ENCODE measurements at places on chromosomes 7 and 10.

DNA sequence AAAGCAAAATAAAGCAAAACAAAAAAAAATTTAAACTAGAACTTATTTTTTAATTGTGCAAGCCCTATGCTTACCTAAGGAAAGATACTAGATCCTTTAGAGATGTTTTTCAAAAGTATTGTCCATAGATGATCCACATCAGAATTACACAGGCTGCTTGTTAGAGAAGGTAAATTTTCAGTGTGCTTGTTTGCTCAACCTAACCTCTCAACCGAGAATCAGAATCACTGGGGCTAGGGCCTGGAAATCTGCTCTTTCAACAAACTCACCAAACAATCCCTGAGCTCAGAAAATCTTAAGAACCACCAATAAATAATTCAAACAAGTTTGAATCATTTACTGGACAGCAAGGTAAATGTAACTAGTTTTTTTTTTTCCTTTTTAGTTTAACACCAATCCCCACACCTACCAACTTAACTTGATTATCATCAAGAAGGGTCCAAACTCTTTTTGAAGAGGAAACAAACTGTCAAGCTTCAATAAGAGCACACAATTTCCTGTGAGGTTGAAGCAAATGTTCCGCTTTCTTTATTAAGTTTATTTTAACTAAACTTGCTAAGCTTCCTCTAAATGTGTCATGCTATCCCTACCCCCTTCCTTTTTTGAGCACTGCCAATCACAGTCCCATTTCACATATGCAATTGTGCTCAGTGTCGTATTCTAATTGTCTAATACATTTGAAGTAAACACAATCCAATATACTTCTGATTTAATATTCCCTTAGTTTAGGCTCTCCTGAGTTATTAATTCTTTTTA lies 7.4 kb upstream of the TSPAN33 start:
- no peak for DNase-seq

DNA sequence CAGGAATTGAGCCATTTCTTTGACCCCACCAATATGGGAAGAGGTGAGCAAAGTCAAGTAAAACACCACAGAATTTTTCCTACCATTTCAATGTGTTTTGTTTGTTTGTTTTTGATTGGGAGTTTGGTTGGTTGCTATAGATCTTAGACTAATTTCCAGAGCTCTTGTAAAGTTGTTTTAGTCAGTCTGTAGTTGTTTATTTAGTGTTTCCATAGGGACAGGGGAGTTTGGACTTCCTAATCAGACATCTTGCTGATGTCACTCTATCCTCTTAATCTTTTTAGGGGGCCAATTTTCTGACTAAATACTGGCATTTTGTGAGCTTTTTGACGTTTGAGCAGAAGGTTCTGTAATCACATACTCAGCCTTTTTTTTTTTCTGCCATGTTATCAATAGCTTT lies 266.9 kb downstream of the ABCA13 start:
- no peak for DNase-seq

DNA sequence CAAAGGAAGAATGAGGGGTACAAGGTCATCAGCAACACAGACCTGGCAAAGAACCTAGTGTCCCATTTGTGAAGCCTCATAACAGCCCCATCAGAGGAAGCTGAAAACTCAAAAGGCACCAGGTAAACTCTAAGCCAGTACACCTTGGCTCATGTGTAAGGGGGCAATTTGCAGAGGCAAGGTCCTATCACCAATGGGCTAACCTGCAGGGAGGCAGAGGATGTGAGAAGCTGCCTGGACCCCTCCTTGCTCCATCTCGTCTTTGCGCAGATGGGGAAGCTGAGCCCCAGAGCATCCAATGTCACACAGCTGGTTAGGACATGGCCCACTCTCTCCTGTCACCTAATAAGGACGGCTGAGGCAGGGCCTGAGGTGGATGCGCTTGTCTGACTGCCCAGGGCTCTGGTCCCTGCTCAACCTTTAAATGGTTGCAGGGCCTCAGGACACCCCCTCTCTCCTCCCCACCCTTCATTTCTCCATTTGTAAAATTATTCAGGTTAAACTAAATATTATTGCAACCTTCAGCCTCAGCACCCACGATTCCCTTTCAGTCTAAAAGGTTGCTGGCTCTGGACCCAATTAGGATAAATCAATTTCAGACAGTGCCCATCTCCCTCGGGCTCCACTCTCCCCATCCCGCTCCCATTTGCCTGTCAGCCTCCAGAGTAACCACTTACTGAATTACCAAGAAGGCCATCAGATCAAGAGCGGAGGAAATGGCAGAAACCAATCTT lies 135.3 kb downstream of the OAT start:
- no peak for DNase-seq

DNA sequence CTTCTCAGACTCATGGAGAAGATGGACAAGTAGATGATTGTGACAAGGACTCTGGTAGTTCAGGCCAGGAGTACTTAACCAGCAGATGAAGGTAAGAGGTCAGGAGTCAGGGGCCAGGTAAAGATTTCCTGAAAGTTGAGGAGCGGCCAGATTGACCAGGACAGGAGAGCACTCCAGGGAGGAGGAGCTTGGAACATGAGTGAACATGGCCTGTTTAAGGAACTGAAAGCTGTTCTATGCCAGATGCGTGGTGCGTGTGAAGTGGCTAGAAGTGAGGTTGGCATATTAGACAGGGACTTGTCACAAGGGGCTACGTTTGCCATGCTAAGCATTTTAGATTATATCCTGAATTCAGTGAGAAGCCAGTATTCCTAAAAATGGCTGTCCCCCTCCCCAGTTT lies 157.2 kb downstream of the WNT2 start:
- no peak for DNase-seq

DNA sequence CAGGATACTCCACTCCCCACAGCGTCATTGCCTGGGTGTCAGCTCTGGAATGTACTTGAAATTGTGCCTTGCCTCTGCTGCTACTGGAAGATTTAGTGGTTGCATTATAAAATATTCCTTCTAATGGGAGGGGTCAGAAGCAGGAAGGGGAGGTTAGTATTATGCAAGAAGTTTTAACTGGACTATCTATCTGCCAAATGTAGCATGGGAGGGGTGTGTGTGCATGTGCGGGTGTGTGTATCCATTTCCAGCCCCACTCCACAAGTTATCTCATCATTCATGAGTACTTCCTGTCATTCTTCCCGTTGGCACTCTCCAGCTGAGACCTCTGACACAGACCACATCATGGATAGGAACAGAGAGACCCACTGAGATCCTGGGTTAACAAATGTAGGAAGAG lies 13.4 kb downstream of the MBL2 start:
- DNase-seq = no peak

GRCh38 chr10:98425511-98426352 lies 10.8 kb upstream of the PYROXD2 start:
- no peak for DNase-seq

DNA sequence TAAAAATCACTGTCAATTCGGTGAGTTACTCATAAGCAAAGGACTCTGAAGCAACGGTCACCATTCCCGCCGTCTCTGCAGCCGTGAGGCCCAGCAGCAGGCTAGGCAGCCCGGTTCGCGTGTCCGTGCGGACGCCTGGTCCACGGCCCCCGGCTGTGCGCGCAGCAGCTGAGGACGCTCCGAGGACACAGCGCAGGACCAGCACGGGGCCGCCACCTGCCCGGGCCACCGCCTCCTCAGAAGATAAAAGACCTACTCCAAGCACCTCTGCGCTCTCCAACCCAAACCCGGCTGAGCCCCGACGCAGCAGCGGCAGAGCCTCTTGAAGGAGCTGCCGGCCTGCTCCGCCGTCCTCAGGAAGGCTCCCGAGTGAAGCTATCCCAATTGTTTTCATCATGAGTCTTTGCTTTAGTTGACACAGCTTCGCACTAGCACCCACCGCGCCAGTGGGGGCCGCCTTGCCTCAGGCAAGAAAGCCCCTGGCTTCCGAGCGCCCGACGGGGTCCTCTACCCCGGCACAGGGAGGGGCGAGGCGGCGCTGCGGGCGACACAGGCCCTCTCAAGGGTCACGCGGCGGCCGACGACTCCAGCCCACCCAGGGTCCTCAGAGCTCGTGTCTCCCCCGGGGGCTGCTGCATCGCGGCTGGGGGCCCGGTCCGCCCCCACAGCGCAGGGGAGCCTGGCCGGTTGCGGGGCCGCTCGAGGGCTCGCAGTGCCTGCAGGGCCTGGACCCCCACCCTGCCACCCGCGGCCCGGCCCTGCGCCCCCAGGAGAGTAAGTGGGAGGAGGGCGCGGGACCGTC lies 16.9 kb upstream of the GPR146 start:
- no peak for DNase-seq

DNA sequence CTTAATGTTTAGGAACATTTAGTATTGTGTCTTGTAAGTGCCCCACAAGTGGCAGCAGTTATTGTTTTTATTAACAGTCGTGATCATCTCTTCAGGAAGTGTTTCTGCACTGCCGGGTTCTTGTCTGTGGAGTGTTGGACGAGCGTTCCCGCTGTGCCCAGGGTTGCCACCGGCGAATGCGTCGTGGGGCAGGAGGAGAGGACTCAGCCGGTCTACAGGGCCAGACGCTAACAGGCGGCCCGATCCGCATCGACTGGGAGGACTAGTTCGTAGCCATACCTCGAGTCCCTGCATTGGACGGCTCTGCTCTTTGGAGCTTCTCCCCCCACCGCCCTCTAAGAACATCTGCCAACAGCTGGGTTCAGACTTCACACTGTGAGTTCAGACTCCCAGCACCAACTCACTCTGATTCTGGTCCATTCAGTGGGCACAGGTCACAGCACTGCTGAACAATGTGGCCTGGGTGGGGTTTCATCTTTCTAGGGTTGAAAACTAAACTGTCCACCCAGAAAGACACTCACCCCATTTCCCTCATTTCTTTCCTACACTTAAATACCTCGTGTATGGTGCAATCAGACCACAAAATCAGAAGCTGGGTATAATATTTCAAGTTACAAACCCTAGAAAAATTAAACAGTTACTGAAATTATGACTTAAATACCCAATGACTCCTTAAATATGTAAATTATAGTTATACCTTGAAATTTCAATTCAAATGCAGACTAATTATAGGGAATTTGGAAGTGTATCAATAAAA lies 22.2 kb downstream of the PLA2G12B start:
- DNase-seq = no peak

GRCh38 chr7:85730012-85730411 lies 543.2 kb upstream of the SEMA3D start:
- DNase-seq = no peak

- DNase-seq = no peak
These were observed 70.2 kb downstream of the NOC3L start for GRCh38 chr10:94292434-94293090.

DNA sequence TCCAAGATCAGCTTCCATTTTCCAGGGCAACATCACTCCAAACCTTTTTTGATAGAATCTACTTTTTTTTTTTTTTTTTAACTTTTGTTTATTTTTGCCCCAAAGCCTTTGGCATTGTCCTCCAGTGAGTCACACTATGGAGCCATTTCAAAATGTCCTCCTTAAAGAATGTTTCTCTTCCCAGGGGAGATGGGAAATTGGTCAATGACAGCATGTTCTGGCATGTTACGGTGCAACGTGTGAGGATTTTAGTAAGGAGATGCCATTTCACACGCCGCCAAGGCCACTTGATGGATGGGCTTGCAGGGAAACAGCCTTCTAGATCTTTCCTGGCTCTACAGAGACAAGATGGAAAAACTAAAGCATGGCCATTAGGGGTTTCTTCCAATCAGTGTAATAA lies 30.7 kb upstream of the TRIL start:
- no peak for DNase-seq

- no peak for DNase-seq
These were observed 81.8 kb upstream of the GPR26 start for GRCh38 chr10:123584419-123584775.

- no peak for DNase-seq
These were observed 539.0 kb downstream of the ZWINT start for GRCh38 chr10:55822096-55822495.

DNA sequence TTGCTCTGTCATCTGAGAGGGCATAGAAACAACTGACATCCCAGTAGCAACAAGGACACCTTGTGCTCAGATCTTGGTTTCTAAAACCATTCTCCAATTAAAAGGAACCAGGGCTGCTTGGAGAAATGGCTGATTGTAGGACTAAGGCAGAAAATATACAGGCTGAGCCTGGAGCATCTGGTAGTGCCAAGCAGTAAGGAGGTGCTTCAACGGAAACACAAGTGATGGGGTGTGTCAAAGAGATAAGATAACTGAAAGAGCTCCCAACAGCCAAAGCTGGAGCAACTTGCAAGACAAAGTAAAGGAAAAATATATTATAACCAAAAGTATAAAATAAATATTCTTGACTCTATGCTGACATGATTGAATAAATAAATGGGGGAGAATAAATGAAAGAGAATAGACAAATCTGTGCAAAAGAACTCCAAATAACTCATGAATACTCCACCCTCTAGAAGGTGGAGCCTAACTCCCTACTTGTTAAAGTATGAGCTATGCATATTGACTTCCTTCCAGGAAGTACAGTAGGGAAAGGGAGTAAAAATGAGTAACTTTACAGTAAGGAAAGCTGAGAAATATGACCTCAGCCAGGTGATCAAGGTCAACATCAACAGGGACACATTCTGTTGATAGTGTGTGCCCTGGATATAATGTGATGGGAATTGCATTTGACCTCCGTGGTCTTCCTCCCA lies 162.4 kb downstream of the NOC3L start:
- no peak for DNase-seq

GRCh38 chr10:95266674-95267095 lies 24.1 kb downstream of the PDLIM1 start:
- DNase-seq = no peak

- no peak for DNase-seq
These were observed 502.8 kb downstream of the PHTF2 start for GRCh38 chr7:78301407-78301806.

DNA sequence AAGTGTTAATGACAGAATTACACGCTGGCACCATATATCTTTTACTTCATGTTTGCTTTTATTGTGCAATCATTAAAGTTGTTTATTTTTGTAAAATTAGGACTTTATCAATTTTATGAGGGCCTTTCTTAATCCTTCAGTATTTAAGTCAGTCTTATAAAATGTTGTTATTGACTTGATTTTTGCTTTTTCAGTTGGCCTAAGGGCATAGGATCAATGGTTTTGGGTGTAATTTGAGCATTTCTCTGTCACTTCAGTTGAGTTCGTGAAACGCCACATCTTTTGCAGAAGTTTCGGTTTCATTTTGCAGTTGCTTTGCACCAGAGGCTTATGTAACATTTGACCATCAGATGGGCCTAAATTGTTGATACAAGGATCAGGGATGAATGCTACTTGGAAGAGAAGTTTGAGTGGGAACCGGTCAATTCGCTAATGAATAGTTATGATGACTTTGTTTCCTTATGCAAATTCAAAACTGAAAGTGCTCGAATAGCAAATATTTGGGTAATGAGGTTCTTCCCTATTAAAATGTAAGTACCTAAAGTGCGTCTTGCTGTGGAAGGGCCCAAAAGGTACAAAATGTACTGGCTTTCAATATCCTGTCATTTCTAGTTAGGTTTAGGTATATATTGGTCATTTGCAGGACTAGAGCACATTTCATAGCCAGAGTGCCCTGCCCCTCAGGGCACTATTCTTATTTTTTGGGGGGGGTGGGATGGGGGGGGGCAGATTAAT lies 340.9 kb downstream of the LRMDA start:
- no peak for DNase-seq

DNA sequence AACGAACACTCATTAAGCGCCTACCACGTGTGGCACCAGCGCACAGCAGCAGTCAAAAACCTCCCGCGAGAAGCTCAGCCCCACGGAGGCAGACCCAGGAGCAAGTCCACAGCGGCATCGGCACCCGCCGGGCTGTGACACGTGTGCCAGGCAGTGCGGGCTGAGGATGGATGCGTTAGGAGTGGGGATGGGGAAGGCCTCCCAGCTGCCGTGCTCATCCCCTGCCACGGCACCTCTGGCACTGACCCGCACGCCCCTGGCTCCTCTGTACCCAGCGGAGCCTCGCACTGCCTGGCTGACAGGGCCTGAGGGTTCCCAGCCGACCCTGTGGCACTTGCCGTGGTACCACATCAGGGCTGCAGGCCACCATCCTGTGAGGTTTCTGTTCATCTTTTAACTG lies 16.8 kb downstream of the CFAP46 start:
- no peak for DNase-seq

All from activated CD8-positive, alpha-beta memory T cell treated with anti-CD3 and anti-CD28 coated beads for 1 hour (primary cell).